NCI-H510A treated with DMSO at 0.1 percent for 48 hours (cell line): ENCODE measurements at places on chromosomes 1 and 21.

DNA sequence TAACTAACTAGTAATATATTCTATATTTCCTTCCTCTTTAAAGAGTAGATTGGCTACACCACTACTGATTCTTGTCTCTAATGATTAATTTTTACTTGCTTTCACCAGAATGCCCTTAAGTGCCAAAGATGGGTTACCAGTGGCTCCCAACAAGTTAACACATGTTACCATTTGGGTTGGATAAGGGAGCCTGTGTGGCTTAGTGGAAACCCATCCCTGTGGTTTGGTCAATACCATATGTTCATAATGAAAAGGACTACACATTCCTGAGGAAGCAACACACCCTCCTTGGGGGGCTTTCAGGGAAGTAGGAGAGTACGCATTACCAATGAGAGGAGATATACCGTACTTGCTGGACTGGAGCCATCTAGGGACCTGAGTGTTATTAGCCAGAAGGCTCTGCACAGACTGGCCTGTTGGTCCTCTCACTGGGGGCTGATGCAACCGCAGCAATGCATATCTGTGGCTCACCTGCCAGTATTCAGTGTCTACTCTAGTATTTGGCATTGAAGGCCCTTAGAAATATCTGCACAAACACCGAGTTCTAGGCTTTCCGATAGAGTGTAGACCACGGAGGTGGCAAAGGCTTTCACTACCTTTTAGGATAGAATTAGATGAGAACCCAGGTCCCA is 29.3 kb upstream of the PLXNA2 start:
- DNase-seq: no peak

- no peak for DNase-seq
These were observed 365.5 kb downstream of the KCTD3 start for GRCh38 chr1:215932558-215932957.

DNA sequence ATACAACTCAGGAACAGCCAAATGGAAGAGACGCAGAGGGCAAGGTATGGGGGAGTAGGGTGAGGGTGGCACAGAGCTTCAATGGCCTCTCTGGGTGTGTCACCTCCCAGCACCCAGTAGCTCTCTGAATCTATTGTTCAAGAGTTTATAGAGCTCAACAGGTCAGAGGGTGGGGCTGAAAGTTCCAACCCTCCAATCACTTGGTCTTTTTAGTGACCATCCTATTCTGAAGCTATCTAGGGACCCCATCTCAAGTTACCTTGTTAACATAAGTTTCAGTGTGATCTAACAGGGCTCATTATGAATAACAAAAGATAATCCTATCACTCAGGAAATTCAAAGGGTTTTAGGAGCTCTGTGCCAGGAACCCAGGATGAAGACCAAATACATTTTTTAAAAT is 31.2 kb upstream of the ZNF697 start:
- no peak for DNase-seq

DNA sequence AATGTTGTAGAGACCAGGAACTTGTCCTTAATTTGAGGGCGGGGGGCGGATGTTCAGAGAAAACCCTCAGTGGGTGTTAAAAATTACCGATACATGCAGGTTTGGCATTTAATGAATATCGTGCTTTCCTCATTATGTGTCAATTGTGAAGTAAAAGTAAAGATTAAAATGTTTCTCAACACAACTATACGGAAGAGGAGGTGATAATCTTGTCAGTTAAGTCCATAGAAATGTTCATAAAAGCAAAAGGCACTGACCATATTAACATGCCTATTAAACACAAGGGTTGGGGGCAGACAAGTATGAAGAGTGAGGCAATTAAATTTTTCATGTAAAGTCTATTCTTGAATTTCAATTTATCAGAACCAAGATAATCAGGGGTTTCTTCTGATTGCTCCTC is 1.3 kb downstream of the BRINP3 start:
- no peak for DNase-seq

GRCh38 chr1:99537886-99538617 is 107.9 kb upstream of the PALMD start:
- no peak for DNase-seq
